ENCODE measurements at places on chromosomes 11 and 22.
A peak's percentile ranks its signal among the peaks of the same experiment; 100 is the strongest.

- no peak for DNase-seq
These were observed 79.7 kb upstream of the WNT7B start for GRCh38 chr22:46056546-46057245.

GRCh38 chr22:39662686-39663052, 92.1 kb downstream of the CACNA1I start:
- DNase-seq: no peak

DNA sequence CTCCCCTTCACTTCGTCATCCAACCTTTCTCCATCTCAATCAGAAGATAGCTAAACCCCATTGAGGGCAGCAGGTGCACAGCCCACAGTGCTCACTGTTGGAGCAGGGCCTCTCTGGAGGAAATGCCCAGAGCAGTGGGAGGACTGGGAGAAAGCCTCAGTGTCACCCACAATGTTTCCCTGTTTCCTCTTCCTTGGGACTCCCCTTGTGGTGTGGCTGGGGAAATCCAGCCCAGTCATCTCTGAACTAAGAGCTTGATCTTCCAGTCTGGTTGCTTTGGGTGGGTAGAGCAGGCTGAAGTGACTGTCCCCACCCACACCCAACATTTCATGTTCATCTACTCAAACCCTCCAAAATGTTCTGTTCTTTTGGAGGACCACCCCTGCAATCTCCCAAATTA, 29.8 kb upstream of the EED start:
- no peak for DNase-seq

DNA sequence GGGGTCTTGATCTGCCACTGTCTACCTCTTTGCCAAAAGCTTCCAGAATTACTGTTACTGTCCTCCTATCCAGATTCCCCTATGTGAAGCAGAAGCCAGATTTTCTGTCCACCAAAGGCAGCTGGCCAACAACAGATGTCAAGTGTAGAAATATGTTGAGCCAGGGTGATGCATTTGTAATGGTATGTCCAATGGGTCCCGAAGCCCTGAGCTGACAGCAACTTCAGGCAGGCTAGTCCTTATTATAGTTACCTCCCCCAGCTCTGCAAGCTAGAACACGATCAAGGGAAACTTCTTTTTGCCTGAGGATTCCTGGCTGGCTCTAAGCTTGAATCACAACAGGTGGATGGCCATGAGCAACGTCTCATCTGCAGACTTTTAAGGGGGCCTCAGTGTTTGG, 10.2 kb downstream of the PAMR1 start:
- DNase-seq: no peak

DNA sequence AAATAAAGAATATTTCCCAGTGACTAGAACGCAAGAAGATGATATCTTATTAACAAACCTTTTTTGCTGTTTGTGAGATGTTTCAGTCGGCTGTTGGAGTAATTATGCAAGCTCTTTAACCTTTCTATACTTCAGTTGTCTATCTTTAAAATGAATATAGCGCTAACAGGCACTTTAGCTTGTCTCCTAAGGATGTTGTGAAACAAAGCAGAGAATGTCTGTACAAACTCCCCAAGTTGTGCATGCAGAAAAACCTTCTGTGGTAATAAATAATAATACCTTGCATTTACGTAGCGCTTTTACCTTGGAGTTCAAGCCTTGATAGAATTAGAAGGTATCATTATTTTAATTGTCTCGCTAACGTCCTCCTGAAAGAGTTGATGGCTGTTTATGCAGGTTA, 1.9 kb upstream of the KDM2A start:
- no peak for DNase-seq

DNA sequence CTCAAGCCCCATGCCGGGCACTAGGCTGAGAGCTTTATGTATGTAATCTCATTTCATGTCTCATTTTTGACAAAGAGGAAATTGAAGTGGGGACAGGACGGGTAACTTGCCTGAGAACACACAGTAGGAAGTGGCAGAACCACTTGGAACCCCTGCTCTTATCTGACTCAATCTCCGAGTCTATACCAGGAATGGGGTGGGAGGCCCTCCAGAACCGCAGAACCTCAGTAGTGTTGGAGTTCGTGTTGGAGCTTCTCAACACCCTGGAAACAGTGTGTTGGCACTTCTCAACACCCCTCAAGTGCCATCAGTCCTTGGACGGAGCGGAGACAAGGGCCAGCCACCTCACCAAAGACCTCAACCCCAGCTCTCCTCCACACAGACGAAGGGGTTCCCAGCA, 38.8 kb upstream of the POLA2 start:
- DNase-seq: no peak

- no peak for DNase-seq
These were observed 13.1 kb downstream of the OR5AK2 start for GRCh38 chr11:57001674-57002401.

DNA sequence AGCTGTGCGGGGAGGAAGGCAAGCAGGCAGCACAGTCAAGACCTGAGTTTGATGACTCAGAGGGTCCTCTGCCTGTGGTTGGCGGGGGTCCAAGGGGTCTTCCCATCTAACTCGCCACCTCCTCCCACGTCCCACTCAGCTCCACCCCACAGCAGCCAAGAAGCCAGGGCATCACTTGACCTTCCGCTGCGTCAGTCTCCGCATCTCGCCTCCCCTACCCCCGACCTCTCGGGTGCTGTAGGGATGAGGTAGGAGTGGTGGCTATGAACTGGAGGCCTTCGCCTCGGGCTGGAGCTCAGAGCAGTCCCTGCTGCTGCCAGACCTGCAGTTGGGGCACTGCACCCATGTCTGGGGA, 90.6 kb downstream of the CDKN1C start:
- no peak for DNase-seq

DNA sequence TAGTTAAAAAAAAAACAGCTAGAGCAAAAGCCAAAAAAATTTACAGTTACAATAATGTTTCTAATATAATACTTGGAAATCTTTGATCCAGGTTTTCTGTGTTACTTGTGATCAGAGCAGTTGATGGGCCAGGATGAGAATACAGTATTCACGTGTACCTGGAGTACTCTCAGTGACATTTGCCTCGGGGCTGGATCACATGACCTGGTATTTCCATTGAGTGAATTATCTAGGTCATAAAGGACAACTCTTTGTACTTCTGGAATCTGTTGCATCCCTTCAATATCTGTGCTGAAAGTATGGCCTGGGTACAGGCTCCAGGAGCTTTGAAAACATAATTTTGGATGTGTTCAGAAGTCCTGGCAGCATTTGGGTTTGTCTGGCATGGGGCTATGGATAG, 93.5 kb downstream of the GRAMD1B start:
- DNase-seq: no peak

DNA sequence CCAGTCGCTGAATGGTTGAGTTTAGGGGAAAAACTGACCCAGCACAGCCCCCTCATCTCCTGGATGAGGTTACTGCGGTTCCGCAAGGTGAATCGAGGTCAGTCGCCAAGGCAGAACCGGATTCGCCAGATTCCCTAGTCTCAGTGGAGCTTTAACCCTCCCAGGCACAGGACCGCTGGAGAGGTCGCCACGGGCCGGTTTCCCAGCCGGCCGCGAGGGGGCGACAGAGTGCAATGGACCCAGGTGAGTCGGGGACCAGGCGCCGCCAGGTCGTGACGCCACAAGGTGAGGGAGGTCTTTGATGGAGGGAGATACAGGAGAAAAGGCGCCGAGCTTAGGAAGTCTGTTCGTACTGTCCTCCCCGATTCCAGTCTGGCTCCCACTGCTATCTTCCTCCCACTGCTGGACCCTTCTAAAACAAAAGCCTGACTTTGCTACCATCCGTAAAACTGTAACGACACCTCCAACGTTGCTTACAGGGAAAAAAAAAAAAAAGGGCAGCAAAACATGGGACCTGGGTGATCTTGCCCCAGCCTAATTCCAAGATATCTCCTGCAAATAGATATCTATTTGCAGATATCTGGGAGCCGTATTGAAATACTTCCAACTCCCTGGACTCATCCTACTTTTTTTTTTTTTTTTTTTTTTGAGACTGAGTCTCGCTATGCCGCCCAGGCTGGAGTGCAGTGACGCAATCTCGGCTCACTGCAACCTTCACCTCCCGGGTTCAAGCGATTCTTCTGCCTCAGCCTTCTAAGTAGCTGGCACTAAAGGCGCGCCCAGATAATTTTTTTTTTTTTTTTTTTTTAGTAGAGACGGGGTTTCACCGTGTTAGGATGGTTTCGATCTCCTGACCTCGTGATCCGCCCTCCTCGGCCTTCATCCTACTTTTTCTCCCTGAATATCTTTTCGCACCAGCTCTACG, 1.4 kb upstream of the GGA1 start:
- peak; percentile 84 for DNase-seq

DNA sequence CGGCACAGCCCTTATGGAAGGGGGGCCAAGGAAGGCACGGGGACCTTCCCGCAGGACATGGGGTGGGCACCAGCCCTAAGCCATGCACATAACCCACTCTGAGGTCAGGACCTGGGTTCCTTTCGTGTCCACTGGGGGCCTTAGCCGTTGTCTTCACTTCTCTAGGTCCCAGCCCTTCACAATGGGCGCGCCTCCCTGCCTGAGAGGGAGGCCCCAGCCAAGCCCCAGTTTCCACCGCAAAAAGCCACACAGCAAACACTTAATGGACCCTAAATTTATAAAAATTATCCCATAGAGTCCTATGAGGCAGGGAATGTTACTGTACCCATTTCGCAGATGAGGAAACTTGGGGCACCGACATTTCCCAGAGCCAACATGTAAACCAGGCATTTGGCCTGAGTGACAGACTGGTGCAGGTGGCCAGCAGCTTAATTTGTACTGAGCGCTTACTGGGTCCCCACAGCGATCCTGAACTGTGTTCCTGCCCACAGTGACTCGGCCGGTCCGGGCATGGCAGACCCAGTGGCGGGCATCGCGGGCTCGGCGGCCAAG, 1.2 kb downstream of the GAS2L1 start:
- DNase-seq: no peak

- no peak for DNase-seq
These were observed 204.4 kb downstream of the ADAMTS15 start for GRCh38 chr11:130652671-130653335.

DNA sequence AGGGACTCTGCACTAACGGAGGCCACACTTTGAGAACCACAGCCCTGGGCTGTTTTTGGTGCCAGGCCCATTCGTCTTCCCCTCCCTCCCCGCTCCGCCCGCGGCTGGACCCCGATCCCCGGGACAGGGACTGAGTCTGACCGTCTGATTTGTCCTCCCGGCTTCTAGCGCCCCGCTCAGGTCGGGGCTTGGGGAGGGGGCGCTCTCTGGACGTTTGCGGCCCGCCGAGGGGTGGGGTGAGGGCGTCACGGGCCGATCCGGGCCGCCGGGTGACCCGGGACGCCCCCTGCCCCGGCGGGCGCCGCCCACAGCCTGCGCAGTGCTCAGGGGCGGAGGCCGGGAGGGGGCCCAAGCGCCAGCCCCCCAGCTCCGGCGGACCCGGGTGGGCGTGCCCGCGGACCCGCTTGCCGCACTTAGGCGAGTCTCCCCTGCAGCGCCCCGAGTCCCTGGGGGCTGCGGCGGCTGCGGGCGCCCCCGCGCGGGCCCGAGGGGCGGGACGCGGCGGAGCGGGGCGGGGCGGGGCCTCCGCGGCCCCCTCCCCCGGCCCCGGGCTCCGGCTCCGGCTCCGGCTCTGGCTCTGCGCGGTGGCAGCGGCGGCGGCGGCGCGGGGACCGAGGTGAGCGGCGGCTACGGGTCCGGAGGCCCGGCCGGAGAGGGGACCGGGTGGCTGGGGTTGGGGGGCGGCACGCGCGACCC, 33.7 kb upstream of the PRR5 start:
- DNase-seq: peak; percentile 35

- DNase-seq: no peak
These were observed 53.2 kb upstream of the EHF start for GRCh38 chr11:34567733-34568132.

- DNase-seq: no peak
These were observed 50.1 kb downstream of the DDX6 start for GRCh38 chr11:118740892-118741291.

GRCh38 chr11:83611600-83611999, 325.4 kb upstream of the CCDC90B start:
- DNase-seq: no peak

DNA sequence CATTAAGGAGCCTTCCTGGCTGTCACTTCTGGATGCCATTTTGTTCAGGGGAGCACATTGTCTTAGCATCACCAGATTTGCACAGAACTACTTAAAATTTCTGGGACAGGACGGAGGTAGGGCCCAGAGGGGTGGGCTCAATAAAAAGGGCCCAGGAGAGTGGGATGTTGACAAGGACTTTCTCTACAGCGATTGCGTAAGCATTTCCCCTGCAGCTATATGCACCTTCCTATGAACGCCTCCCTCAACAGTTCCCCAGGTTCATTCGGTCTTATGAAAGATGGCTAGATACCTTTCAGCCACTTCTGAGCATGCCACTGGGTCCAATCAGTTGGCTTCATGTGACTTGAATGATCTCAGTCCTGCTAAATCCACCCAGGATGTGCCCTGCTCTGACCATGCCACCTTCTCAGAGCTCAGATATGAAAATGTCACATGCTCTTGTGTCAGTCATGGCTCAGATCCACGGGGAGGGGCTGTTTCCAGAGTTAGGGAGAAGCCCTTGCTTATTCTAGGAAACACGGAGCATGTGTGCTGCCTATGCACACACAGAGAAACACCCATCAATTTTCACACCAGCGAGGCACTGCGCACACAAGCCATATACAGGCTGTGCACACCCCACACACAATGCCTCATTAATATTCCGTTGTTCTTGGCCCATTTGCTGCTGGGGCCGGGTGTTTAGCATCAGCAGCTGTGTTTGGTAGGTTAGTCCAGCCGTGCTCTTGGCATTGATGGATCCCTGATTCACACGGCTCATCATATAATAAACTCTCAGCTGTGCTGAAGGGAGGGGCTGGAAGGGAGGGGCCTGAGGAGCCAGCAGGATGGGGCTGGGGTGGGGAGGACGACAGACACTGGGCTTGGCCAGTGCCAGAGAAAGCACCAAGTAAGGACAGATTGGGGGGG, 52.5 kb upstream of the NNMT start:
- DNase-seq: no peak

DNA sequence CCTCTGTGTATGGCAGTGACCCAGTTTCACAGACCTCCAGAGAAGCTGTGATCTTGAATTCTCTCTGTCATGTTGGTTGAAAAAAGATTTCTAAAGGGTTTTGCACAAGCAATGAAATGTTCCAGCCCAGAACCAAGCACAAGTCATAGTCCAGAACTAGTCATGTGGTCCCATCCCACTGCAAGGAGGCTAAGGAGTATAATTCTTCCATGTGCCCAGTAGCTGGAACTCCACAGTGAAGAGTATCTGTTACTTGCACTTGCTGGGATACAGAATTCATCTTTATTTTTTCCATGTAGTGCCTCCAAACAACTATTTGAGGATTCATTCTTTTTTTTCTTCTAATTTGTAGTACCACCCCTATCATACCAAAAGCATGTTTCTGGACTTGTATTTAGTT, 9.9 kb upstream of the MMP8 start:
- DNase-seq: no peak
